Tongue (tissue), 3 donors: ENCODE measurements at places on chromosomes 6 and 20. TPM values are rescaled to one million over a fixed set of nuclear protein-coding genes. Genes with fewer than 3 reads are reported as not detected.

The IL20RA gene
- 4.6 TPM for total RNA-seq

The OPRM1 gene
- 0.92 TPM for total RNA-seq

The ETV7 gene
- 0.21 TPM for total RNA-seq

The VPS16 gene
- total RNA-seq = 33.0 TPM

The BPIFA1 gene
- 109 TPM for total RNA-seq
